Stimulated activated CD4-positive, alpha-beta T cell treated with anti-CD3 and anti-CD28 coated beads, Interleukin-12 subunit alpha, Interleukin-12 subunit beta, amount 100 ng/mL, for 24 hours (primary cell): ENCODE measurements at places on chromosomes 5 and 9.

GRCh38 chr5:126267438-126267837 is 155.8 kb upstream of the GRAMD2B start:
- no peak for DNase-seq

- DNase-seq, result no peak
Measured at GRCh38 chr9:134275375-134275774, 50.9 kb upstream of the RXRA start.

GRCh38 chr5:161396171-161396570 is 150.4 kb downstream of the GABRB2 start:
- DNase-seq, result no peak

- DNase-seq, result no peak
Measured at GRCh38 chr9:133210202-133210532, 1.1 kb upstream of the OBP2B start.

- DNase-seq, result no peak
Measured at GRCh38 chr9:136687721-136688223, 515 bp upstream of the AGPAT2 start.

- DNase-seq, result no peak
Measured at GRCh38 chr9:27151693-27152404, 42.8 kb downstream of the TEK start.

DNA sequence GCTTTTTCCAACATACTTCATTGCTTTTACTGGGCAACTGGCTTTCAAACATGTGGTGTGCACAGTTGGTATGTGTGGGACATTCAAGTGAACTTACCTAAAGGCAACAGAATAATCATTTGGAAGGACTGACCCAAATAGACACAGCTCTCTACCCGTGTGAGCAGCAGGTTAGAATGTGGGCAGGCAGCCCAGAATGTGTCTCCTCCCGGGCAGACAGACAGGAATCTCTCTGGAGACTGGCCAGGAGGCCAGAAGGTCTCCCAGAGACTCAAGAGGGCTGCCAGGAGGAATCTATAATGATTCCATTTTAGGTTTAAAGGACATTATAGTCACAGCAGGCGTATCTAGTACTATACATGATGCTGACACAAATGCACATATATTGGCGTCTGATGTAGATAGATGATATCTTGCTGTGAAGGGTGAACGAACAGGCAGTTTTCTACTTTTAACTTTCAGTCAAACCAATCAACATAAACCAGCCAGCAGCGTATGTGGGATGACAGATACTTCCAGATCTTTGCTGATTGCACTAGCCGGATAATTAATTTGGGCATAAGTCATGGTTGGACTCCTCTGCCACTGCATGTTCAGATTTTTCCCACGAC is 297.4 kb upstream of the ZNF608 start:
- no peak for DNase-seq

DNA sequence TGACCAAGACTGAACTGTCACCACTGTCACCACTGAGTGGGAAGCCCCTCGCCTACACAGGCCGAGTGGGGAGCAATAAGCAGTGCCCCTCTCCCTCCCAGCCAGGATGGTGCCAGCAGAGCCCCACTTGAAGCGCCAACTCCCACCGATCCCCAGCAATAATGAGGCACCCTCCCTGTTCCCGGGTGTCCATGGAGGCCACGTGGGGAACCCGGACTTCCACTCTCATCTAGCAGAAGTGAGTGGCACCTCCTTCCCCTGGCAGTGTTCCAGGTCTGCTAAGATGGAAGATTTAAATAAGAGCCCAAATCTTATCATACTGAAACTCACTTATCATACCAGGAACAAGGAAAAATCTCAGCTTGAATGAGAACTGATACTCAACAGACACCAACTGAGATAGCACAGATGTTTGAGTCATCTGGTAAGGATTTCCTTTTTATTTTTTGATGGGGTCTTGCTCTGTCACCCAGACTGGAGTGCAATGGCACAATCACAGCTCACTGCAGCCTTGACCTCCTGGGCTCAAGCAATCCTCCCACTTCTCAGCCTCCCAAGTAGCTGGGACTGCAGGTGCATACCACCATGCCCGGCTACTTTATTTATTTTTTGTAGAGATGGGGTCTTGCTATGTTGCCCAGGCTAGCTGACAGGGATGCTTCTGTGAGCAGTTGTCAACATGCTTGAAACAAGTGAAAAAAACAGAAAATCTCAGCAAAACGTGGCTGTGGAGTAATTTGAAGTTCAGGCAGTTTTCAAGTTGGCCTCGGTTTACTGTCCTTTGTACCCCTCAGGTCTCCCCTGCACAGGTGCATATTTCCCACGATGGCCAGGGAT is 29.6 kb upstream of the ASS1 start:
- no peak for DNase-seq

DNA sequence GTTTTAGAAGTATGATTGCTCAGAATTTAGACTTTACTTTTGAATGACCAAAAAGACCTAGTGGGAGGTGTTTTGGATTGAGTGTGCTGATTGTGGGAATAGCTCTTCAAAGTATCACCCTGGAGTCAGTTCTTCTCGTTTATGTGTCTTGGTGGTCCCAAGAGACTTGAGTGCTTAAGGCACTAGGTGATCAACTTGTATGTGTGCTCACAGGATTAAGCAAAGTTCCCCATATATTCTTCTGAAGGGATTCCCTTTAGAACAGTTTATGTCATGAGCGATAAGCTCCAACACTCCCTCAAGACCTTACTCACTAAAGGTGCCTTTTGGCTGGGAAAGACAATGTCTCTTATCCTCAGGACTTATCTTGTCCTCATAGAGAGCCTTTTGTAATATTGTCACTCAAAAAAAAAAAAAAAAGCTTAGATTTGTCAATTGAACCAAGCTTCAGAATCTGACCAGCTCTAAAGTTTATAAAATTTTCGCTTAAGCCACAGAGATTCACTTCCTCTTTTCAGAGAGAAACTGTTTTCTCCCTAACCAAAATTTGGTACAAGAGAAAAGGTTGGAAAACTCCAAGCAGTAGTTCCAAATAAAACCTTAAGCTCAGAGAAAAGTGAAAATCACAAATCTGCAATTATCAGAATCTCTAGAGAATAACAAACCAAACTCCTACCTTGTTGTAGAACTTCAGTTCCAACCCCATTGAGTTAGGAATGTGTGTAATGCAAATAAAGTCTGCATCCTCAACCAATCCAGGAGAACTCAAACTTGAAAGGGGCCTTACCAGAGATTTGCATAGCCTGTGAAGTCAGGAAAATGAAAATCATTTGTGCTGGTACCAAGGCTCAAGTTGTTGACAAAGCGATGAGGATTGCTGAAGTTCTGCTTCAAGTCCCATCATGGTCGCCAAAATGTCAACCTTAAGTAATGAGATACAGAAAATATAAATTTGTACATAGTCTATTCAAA is 40.0 kb upstream of the PDZD2 start:
- DNase-seq, result no peak

GRCh38 chr5:38871790-38872551 is 26.2 kb downstream of the OSMR start:
- DNase-seq, result no peak

- DNase-seq, result no peak
Measured at GRCh38 chr5:179128041-179128365, 67.8 kb downstream of the ZNF354C start.

DNA sequence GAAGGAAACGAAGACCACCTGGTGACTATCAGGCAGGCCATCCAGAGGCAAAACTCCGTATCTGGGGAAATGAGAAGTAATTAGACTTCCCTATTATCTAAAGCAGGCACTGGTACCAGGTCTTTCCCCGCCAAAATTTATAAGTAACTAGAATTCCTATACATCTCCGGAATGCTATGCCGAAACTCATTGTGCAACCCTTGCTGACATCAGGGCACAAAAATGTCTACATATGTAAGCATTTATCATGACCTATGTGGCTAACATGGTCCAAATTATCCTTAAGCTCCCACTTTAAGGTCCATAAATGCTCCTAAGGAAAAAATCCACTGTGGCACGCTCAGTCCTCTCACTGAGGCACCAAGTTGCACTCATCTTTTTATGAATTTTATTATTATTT is 17.8 kb downstream of the ACTL7B start:
- no peak for DNase-seq

- no peak for DNase-seq
Measured at GRCh38 chr5:154528005-154528594, 50.1 kb upstream of the HAND1 start.

- DNase-seq, result no peak
Measured at GRCh38 chr5:151628112-151628823, 37.1 kb upstream of the FAT2 start.

DNA sequence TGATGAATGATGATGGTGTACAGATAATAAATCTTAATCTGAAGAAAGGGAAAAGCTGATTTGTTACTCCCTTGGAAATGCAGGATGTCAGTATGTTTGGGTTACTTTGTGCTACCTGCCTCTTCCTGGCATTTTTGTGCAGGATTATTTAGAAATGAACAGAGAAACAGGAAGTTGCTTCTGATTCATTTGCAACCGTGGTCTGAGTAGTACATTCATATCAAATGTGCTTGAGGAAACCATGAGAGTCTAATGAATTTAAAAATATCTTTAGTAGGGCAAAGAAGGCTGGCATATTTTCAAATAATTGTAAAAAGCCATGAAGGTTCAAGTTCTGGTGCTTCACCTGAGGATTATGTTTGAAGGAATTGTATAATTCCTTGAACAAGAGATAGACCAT is 391.6 kb downstream of the TMEM161B start:
- no peak for DNase-seq

DNA sequence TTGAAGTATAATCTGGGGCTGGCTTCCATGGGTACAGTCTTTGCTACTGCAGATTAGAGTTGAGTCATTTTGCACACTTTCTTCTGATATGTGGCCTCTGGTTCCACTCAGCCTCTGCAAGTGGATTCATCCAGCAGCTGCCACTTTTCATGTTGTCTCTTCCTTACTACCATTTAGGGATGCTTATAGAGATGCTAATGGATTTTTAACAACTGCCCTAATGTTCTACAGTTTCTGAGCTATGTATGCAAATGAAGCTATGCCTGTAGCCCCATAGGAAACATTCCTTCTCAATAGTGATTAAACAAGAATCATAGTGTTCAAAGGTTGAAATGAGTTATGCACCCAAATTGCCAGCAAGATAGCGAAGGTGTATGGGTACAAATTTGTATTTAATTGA is 456.0 kb upstream of the ITGA1 start:
- no peak for DNase-seq

- DNase-seq, result no peak
Measured at GRCh38 chr9:100426189-100426529, 784 bp upstream of the MSANTD3 start.

DNA sequence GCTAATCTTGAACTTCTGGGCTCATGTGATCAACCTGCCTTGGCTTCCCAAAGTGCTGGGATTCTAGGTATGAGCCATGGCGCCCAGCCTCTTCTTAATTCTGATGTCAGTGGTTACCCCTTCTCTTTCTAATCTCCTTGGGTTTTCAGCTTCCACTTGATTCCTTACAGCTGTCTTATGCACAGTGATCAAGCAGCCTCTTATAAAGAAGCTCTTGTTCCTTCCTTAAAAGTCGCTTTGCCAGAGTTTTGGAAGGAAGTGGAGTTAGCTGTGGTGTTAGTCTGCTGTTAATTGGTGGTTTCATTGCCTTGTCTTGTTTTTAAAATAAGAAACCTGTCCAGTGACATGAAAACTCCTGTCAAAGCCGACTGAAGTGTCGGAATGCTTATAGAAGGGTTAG is 128.1 kb upstream of the CACNA1B start:
- DNase-seq, result no peak

- DNase-seq, result no peak
Measured at GRCh38 chr9:136098844-136099243, 3.8 kb upstream of the NACC2 start.

DNA sequence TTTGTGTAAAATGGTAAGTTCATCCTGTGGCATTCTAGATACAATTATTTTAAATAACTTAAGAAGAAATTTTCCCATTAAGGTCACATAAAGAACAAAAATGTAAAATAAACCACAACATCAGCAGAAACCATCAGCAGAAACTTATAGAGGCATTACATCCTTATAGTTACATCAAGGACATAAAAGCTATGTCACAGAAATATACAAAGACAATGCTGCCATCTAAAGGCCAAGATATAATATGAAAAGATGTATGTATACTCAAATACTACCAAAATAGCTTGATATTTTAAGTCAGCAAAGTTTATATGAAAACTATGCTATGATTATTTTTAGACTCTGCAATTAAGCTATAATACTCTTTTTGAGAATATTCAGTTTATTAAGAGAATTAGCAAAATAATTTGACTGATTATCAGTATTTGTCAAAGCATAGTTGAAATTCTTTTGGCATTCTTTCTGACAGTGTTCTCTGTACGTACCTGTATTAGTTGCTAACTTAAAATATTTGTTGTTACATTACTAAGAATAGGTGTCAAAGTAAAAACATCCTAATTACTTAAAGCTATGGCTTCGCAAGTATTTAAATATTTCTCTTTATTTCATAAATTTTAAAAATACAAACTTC is 36.2 kb downstream of the FBXL17 start:
- no peak for DNase-seq

DNA sequence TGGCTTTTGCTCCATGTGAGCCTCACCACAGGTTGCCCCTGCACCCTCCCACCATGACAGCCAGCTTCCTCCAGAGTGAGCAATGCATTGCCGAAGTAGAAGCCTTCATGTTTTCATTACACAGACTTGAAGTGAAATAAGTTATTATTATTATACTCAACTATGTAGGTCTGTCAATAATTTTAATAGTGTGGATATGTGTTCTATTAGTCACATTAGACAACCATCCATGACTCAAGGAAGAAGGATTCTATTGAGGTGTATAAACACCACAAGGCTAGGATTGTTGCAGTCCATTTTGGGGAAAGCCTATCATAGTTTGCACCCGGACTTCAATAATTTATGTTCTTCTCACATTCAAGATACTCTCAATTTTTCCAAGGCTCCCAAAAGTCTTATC is 369.5 kb downstream of the TAF11L14 start:
- DNase-seq, result no peak

DNA sequence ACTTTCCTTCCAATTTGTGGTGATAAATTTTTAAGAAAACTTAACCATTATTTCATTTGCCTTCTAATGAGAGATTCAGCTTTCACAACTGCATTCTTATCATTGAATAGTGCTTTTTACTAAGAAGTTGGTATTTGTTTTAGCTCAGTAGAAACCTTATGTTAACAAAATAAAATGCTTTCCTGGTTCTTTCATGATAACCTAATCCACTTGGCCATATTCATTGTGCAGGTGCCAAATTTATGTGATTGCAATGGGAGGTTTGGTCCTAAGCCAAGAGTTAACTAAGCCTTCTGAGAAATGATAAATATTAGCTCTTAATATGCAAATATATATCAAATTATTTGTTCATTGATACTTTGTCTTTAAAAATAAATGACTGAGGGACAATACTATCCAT is 141.1 kb upstream of the TLE4 start:
- no peak for DNase-seq

DNA sequence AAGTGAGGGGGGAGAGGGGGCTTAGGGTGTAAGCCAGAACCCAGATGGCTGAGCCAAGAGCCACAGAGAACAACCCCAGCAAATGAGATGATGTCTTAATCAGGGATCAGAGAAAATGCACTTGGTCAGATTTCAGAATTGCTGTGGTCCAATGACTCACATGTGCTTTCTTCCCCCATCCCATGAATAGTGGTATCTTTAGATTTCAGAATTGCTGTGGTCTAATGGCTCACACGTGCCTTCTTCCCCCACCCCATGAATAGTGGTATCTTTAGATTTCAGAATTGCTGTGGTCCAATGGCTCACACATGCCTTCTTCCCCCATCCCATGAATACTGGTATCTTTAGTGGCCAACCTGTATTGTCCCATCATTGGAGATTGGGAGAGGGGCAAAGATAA is 59.9 kb downstream of the IRX2 start:
- DNase-seq, result no peak
